ENCODE measurements at places on chromosomes 12 and 14. TPM values are rescaled to one million over a fixed set of nuclear protein-coding genes. Genes with fewer than 3 reads are reported as not detected.

DNA sequence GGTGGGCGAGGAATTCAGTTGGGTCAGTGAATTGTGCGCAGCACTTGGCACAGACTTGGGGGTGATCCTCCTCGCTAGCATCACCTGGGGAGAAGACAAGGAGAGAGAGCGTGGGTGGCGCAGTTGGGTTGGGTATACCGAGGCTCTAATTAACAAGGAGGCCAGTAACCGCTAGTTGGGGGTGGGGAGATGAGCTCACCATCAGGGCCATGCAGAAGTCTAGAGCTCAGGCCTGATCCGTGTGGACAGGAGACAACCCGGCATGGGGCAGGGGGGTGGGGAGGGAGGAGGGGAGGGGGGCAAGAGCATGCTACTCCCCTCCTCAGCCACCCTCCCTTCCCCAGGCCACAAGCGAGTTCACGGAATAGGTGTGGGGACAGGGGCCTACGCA, 580 bp downstream of the SALL2 start:
- peak overlapping the region; percentile 72 for H3K4me3 ChIP-seq
- H3K4me1 ChIP-seq, result no peaks in the 10 kb centered on the region
- peaks cover 23% of the 10 kb centered on the region for H3K27me3 ChIP-seq
- peaks cover 11% of the 10 kb centered on the region for H3K36me3 ChIP-seq
- DNase-seq, result no peak
- no peak overlapping the region for H3K27ac ChIP-seq

Gene DPPA3
- not detected for total RNA-seq

DNA sequence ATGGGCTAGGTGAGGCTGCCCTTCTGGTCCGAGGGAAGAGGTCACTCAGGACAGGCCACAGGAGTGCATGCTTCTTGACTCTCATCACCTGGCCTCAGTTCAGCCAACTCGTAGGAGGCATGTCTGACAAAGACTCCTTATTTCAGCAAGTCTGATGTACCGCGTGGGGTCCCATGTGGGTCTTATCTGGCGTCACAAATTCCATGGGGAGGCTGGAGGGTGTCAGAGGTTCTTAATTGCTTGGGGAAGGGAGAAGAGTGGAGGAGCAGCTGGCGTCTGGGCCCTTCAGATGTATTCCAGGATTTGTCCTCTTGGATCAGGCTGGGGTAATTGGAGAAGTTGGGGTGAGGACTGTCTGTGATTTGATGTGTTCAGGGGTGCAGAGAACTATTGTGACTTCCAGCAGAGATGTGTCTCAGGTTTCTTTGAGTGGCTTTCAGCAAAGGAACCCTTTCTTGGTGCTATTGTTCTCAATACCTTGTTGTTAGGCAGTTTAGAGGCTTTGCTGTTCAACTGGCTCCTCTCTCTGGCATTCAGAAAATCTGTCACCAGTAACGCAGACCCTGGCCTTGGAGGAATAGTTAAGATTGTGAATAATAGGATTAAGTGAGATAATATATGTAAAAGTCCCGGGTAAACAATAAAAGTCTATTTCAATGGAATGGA, 60.1 kb downstream of the SUSD6 start:
- H3K36me3 ChIP-seq, result peaks cover 4% of the 10 kb centered on the region
- no peaks in the 10 kb centered on the region for H3K27me3 ChIP-seq
- peaks cover 65% of the 10 kb centered on the region for H3K4me1 ChIP-seq
- DNase-seq, result no peak
- no peak overlapping the region for H3K27ac ChIP-seq

GRCh38 chr12:88420457-88420856, 159.8 kb downstream of the KITLG start:
- no peaks in the 10 kb centered on the region for H3K27me3 ChIP-seq
- H3K27ac ChIP-seq, result no peak overlapping the region
- no peak overlapping the region for H3K4me3 ChIP-seq
- no peak for DNase-seq
- H3K4me1 ChIP-seq, result no peaks in the 10 kb centered on the region
- H3K36me3 ChIP-seq, result no peaks in the 10 kb centered on the region

Gene GLI1
- 0.54 TPM for total RNA-seq

Gene ZBTB42
- total RNA-seq, result 13.9 TPM

Gene C12orf76
- 14.2 TPM for total RNA-seq

- DNase-seq, result no peak
- H3K27ac ChIP-seq, result no peak overlapping the region
- no peak overlapping the region for H3K4me3 ChIP-seq
- no peaks in the 10 kb centered on the region for H3K36me3 ChIP-seq
- H3K27me3 ChIP-seq, result no peaks in the 10 kb centered on the region
These were observed 34.9 kb downstream of the ETV6 start for GRCh38 chr12:11684393-11684792.

DNA sequence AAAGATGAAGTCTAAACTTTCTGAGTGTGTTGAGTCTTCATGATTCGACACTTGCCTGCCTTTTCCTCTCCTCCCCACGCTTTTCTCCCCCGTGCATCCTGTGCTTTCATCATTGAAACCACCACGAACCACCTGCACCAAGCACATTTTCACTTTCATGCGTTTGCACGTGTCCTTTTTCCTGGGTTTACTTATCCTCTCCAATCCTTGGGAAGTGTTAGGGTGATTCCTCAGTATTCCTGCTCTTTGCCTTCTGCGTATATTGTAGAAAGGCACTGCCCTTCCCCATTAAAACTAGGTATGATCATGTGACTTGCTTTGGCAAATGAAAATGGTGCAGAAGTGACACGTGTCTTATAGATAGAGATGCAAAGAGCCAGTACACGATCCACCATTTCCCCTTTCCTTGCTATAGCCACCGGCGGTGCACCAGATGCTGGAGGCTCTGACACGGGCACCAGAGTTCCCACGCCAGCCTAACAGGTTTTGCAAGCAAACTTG, 106.6 kb downstream of the BRMS1L start:
- H3K27ac ChIP-seq, result no peak overlapping the region
- H3K27me3 ChIP-seq, result no peaks in the 10 kb centered on the region
- H3K4me1 ChIP-seq, result peaks cover 7% of the 10 kb centered on the region

- peaks cover 9% of the 10 kb centered on the region for H3K36me3 ChIP-seq
- H3K4me3 ChIP-seq, result no peak overlapping the region
- H3K4me1 ChIP-seq, result peaks cover 4% of the 10 kb centered on the region
- no peaks in the 10 kb centered on the region for H3K27me3 ChIP-seq
These were observed 135.5 kb upstream of the FUT8 start for GRCh38 chr14:65277027-65277426.

DNA sequence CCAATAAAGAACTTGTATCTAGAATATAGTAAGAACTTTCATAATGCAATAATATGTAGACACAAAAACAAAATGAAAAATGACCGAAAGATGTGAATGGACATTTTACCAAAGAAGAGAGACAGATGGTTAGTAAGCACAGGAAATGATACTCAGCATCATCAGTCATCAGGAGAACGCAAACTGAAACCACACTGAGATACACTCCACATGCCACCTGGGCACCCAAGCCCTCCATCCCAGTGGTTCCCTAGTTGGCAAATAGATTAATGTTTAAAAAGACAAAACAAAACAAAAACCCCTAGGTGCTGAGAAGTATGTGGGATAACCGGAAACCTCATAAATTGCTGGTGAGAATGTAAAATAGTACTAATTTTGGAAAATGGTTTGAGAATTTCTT, 26.8 kb upstream of the VPS33A start:
- H3K4me1 ChIP-seq, result no peaks in the 10 kb centered on the region
- DNase-seq, result no peak

GRCh38 chr12:108238474-108238873, 100.6 kb downstream of the CMKLR1 start:
- no peaks in the 10 kb centered on the region for H3K4me1 ChIP-seq
- DNase-seq, result no peak
- no peaks in the 10 kb centered on the region for H3K36me3 ChIP-seq
- H3K4me3 ChIP-seq, result no peak overlapping the region
- peaks cover 39% of the 10 kb centered on the region for H3K27me3 ChIP-seq
- H3K27ac ChIP-seq, result no peak overlapping the region

Gene PNMA1
- total RNA-seq, result 37.2 TPM

Gene INHBC
- not detected for total RNA-seq

Gene TUBA1A
- total RNA-seq, result 11.5 TPM

GRCh38 chr12:7959701-7960121, 23.7 kb upstream of the SLC2A3 start:
- peak overlapping the region; percentile 85 for H3K4me3 ChIP-seq
- H3K27me3 ChIP-seq, result no peaks in the 10 kb centered on the region
- no peak for DNase-seq
- H3K27ac ChIP-seq, result no peak overlapping the region

GRCh38 chr12:98438656-98439230, 76.6 kb upstream of the TMPO start:
- peaks cover 11% of the 10 kb centered on the region for H3K4me1 ChIP-seq
- no peak for DNase-seq
- H3K27me3 ChIP-seq, result peaks cover 12% of the 10 kb centered on the region
- H3K36me3 ChIP-seq, result no peaks in the 10 kb centered on the region
- no peak overlapping the region for H3K27ac ChIP-seq

- peak overlapping the region; percentile 75 for H3K27ac ChIP-seq
- peak overlapping the region; percentile 77 for H3K4me3 ChIP-seq
- peaks cover 22% of the 10 kb centered on the region for H3K36me3 ChIP-seq
- peak; percentile 77 for DNase-seq
- H3K4me1 ChIP-seq, result peaks cover 8% of the 10 kb centered on the region
These were observed 235 bp downstream of the RAB2B start for GRCh38 chr14:21476523-21476924.

DNA sequence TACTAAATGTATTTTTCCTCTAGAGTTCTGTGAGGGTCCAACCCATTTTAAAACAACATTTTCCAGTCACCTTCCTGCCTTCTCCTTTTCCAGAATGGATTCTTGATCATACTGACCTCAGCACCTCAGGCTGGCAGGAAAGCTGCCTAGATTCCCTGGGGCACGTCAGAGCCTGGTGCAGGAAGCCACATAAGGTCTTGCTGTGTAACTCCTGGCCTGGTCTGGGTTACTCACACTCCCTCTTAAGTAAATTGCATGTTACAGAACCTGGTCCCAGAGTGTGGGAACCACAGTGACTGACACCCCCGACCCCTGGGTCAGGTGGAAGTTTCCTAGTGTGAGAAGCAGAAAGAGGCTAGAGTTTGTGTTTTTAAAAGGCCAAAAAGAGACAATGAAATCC, 209.8 kb downstream of the SPTSSA start:
- no peak for DNase-seq
- H3K36me3 ChIP-seq, result no peaks in the 10 kb centered on the region
- H3K4me3 ChIP-seq, result no peak overlapping the region

GRCh38 chr14:57066887-57067513, 201.7 kb downstream of the EXOC5 start:
- H3K27me3 ChIP-seq, result peaks cover 11% of the 10 kb centered on the region
- H3K36me3 ChIP-seq, result no peaks in the 10 kb centered on the region
- H3K4me3 ChIP-seq, result no peak overlapping the region
- H3K4me1 ChIP-seq, result no peaks in the 10 kb centered on the region
- peak; percentile 52 for DNase-seq
